ENCODE measurements at places on chromosomes 4 and X. TPM values are rescaled to one million over a fixed set of nuclear protein-coding genes. Genes with fewer than 3 reads are reported as not detected.

Gene PLS3
- total RNA-seq = 393 TPM

Gene PASD1
- not detected for total RNA-seq

Gene PPP4R3C
- not detected for total RNA-seq

Gene SLC34A2
- total RNA-seq = 1.5 TPM

Gene IBSP
- total RNA-seq = not detected

Gene PCDH10
- not detected for total RNA-seq

Gene CCNB3
- 1.1 TPM for total RNA-seq

Gene INPP4B
- 87.2 TPM for total RNA-seq

Data from mammary epithelial cell (primary cell).